Activated CD8-positive, alpha-beta memory T cell treated with anti-CD3 and anti-CD28 coated beads for 4 hours (primary cell): ENCODE measurements at places on chromosomes 5 and 9.

GRCh38 chr5:84430079-84430478 is 45.4 kb upstream of the EDIL3 start:
- no peak for DNase-seq

DNA sequence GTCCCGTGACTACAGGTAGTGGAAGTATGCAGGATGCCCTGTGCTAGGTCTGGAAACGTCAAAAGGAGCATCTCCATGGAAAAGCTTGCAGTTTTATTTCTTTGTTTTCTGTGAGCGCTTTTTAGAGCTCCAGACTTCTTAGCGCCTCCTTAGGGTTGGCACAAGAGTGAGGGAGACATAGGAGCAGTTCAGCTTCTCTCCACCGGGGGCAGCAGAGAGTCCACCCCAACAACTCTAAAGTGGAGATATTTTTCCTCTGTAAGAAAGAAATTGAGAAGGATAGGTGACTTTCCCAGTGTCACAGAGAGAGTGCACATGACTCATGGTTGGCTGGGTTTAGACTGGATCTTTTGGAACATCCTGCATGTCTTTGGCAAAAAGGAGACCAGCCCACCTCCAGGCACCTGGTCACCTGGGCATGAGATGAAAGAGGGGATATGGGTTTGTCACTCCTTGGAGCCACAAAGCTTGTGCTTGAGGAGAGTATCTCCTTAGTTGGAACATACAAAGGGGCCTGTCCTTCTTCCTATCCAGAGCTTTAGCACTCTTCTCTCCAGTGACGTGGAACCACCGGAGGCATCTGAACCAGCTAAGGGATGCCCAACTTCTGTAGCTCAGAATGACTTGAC is 637.7 kb downstream of the SEMA5A start:
- DNase-seq: no peak

DNA sequence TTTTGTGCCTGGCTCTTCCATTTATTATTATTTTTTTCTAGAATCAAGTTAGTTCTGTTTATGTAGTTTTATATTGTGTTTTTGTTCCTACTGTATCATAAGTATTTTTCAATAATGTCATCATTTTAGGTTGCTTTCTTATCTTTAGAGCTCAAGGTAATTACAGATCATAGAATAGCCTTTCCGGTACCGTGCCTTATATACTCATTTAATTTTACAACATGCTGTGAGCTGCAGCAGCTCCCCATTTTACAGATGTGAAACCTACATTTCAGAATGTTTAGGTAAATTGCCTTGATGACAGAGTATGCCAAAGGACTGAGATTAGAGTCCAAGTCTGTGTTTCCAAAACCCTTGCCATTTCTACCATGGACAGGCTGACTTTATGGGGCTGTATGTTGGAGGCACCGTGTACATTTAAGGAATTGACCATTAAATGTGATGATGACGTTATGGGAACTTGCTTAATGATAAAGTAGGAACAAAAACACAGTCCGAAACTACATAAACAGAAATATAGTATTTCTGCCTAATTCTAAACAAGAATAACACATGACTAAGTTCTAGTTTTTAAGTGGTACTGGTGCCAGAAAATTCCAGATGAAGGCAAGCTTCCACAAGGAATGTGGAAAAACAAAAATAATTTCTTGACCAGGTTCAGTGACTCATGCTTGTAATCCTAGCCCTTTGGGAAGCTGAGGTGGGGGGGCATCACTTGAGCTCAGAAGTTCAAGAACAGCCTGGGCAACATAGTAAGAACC is 97.7 kb downstream of the IQGAP2 start:
- no peak for DNase-seq

DNA sequence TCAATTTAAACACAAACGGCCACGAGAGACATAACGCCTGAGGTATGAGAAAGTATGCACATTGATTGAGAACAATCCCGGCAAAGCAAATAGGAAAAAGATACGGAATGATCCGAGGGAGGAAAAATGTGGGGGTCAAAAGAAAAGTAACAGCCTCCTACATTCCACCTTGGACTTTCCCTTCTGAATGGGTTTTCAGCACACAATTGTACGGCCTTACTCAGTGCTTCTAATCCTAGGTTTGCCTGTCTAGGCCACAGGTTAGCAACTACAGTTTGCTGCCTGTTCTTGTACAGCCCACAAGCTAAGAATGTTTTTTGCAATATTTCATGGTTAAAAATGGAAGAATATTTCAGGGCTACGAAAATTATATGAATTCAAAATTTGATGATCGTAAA is 46.2 kb upstream of the RNF20 start:
- no peak for DNase-seq

GRCh38 chr5:109469896-109470662 is 60.3 kb upstream of the PJA2 start:
- DNase-seq: no peak

- DNase-seq: no peak
These were observed 23.0 kb upstream of the B4GALT1 start for GRCh38 chr9:33190021-33190705.

- no peak for DNase-seq
These were observed 42.0 kb downstream of the BICD2 start for GRCh38 chr9:92722386-92723298.

GRCh38 chr5:2352101-2352861 is 399.2 kb downstream of the IRX2 start:
- no peak for DNase-seq

GRCh38 chr5:1820926-1821325 is 19.7 kb downstream of the NDUFS6 start:
- DNase-seq: no peak

- DNase-seq: no peak
These were observed 63.0 kb downstream of the ADAMTS12 start for GRCh38 chr5:33828626-33829308.
